ENCODE measurements at places on chromosomes 5 and 9. TPM values are rescaled to one million over a fixed set of nuclear protein-coding genes. Genes with fewer than 3 reads are reported as not detected.

GFI1B gene
- total RNA-seq = not detected

TTC23L gene
- total RNA-seq = 2.4 TPM

TAF11L10 gene
- total RNA-seq = not detected

MYO10 gene
- 77.0 TPM for total RNA-seq

SPATA31A3 gene
- not detected for total RNA-seq

CDO1 gene
- total RNA-seq = 29.8 TPM

PDLIM7 gene
- total RNA-seq = 235 TPM

PLPP7 gene
- 32.5 TPM for total RNA-seq

SPATA31E1 gene
- 0.68 TPM for total RNA-seq

SPINK13 gene
- total RNA-seq = not detected

CCL28 gene
- total RNA-seq = 6.3 TPM

LHX3 gene
- total RNA-seq = not detected

ADCY2 gene
- total RNA-seq = 5.2 TPM

ITK gene
- total RNA-seq = 5.6 TPM

CDH9 gene
- not detected for total RNA-seq

UAP1L1 gene
- 8.2 TPM for total RNA-seq

ST8SIA4 gene
- 0.82 TPM for total RNA-seq

SPARC gene
- total RNA-seq = 2,249 TPM

CKMT2 gene
- 9.8 TPM for total RNA-seq

BTNL8 gene
- total RNA-seq = 0.14 TPM

SLC24A2 gene
- total RNA-seq = 0.68 TPM

CDC14B gene
- total RNA-seq = 34.7 TPM

OLFML2A gene
- total RNA-seq = 16.7 TPM

GABRA6 gene
- total RNA-seq = 6.1 TPM

HAVCR2 gene
- total RNA-seq = 2.8 TPM

MCIDAS gene
- not detected for total RNA-seq

TNIP1 gene
- 81.6 TPM for total RNA-seq

MOB3B gene
- total RNA-seq = 17.8 TPM

OMD gene
- total RNA-seq = 3.6 TPM

C8G gene
- total RNA-seq = not detected

FAM170A gene
- total RNA-seq = 1.1 TPM

FCN1 gene
- 0.34 TPM for total RNA-seq

TLX3 gene
- total RNA-seq = not detected

HTR1A gene
- total RNA-seq = not detected

PLAC8L1 gene
- total RNA-seq = not detected

IL17B gene
- 9.3 TPM for total RNA-seq

ADRB2 gene
- 6.8 TPM for total RNA-seq

CDHR2 gene
- 1.1 TPM for total RNA-seq

ATP6V0E1 gene
- total RNA-seq = 171 TPM

CBY3 gene
- not detected for total RNA-seq

PDCD1LG2 gene
- not detected for total RNA-seq

ANKRD18A gene
- 13.9 TPM for total RNA-seq

IFNA14 gene
- total RNA-seq = not detected

GPSM1 gene
- total RNA-seq = 89.2 TPM

NSUN2 gene
- total RNA-seq = 54.5 TPM

SNAPC3 gene
- 61.9 TPM for total RNA-seq

STC2 gene
- 0.82 TPM for total RNA-seq

NMUR2 gene
- 7.0 TPM for total RNA-seq

ADAMTS19 gene
- 1.3 TPM for total RNA-seq

ZNF608 gene
- 22.6 TPM for total RNA-seq

SLC6A19 gene
- total RNA-seq = 0.17 TPM

FOXD4L4 gene
- not detected for total RNA-seq

IGFBPL1 gene
- 0.32 TPM for total RNA-seq

PCDHGA11 gene
- 3.4 TPM for total RNA-seq

PCDHGB1 gene
- total RNA-seq = 6.5 TPM

Measured in prostate gland (tissue), 2 donors.